NCI-H1417 treated with DMSO at 0.1 percent for 48 hours (cell line): ENCODE measurements at places on chromosomes 3 and 15.
A peak's percentile ranks its signal among the peaks of the same experiment; 100 is the strongest.

DNA sequence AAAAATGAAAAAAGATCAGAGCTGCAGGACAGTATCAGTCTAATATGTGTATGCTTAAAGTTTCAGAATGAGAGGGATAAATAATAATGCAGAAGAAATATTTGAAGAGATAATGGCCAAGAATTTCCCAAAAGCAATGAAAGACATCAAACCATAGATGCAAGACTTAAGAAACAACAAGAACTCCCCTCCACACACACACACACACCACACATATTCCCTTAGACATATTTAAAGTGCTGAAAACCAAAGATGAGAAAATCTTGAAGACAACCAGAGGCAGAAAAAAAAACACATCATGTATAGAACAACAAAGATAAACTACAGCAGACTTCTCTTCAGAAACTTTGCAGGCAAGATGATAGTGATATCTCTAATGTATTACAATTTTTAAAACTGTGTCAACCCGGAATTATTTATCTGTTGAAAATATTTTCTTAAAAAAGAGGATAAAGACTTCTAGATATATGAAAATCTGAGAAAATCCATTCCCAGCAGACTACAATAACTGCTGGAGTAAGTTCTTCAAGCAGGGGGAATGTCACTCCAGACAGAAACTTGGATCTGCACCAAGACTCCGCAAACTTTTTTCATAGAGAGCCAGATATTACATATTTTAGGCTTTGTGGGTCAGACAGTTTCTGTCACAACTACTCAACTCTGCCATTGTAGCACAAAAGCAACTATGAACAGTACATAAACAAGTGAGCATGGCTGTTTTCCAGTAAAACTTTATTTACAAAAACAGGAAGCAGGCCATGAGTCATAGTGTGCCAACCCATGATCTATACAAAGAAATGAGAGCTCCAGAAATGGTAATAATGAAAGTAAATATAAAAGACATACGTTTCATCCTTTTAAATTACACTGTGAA, 223.4 kb upstream of the CGNL1 start:
- no peak for DNase-seq

- DNase-seq = no peak
These were observed 37.8 kb downstream of the LMCD1 start for GRCh38 chr3:8539419-8539818.

- no peak for DNase-seq
These were observed 1.6 kb downstream of the C2CD4B start for GRCh38 chr15:62163397-62164013.

- peak; percentile 96 for DNase-seq
These were observed 660.8 kb downstream of the MECOM start for GRCh38 chr3:169002689-169003088.

DNA sequence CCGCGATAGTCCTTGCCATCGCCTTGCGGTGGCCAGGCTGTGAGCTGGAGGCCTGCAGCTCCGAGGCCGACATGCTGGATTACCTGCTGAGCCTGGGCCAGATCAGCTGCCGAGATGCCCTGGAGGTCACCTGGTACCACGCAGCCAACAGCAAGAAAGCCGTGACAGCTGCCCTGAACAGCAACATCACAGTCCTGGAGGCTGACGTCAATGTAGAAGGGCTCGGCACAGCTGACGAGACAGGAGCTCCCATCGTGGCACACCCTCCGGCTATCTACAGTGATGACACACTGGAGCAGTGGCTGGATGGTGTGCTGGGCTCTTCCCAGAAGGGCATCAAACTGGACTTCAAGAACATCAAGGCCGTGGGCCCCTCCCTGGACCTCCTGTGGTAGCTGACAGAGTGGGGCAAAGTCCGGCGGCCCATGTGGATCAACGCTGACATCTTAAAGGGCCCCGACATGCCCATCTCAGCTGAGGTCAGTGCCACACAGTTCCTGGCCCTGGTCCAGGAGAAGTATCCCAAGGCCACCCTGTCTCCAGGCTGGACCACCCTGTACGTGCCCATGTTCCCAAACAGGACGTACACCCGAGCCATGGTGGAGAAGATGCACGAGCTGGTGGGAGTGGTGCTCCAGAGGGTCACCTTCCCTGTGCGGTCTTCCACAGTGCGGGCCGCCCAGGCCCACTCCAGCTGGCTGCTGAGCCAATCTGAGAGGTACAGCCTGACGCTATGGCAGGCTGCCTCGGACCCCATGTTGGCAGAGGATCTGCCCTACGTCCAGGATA, 70.2 kb downstream of the FAM43A start:
- no peak for DNase-seq

GRCh38 chr3:194364652-194365434, 4.7 kb downstream of the LRRC15 start:
- peak; percentile 92 for DNase-seq

DNA sequence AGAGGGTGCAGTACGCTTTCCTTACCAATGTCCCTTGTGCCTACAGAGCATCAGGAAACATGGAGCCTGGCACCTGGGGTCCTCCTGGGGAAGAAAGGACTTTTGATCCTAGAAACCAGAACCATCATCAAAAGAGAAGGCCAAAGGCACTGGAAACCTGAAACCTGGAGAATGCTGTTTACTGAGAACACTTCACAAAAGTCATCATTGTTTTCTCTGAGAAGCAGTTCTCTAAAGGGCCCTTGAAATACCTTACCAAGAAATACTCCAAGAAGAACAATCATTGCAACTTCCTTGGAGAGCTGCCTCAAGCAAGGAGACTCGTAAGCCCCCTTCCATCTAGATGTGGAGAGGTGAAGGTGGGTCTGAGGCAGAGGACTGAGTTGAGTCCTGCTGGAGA, 66.0 kb downstream of the TLE3 start:
- DNase-seq = no peak

DNA sequence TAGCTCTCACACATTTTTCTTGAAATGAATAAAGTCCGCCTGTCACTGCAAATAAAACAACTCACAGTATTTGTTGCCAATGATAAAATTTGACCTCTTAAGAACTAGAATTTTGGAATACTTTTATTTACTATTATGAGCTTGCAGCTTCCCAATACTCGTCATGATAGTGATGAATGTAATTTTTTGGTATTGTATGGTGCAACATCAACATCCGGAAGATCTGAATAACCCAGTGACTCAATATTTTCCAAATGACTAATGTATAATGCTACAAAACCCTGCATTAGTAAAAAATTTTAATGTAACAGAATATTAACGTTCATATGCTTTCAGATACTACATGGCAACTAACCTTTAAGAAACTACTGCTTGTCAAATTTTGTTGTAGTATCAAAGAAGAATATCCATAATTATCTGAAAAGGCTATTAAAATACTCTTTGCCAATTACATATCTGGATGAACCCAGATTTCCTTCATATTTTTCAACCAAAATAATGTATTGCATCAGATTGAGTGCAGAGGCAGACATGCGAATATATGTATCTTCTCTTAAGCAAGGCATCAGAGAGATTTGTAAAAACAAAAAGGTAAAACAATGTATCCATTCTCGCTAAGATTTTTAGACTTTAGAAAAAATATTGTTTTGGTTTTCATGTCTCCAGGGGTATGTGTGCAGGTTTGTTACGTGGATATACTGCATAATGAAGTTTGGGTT, 95.3 kb downstream of the IGF2BP2 start:
- no peak for DNase-seq

DNA sequence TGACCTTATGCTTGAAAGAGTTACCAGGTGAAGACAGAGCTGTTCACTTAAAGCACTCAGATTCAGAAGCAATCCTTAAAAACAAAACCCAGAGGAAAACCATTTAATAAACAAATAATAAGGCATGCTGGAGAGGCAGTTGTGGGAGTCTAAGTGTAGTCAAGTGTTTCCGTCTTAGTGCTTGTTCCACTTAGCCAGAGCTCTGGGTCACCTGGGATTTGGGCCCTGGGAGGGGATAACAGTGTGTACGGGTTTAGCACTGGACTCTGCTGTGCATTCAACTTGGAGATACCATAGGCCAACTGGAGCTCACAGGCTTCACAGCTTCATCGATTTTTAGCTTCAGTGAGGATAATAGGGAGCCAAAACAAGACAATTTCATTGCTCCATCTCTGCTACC, 444.6 kb downstream of the CNTN4 start:
- no peak for DNase-seq

- no peak for DNase-seq
These were observed at the start of gene FES for GRCh38 chr15:90883976-90884718. Gene FES (plus strand): TSS chr15:90884504. CDS start chr15:90885046, 542 bp downstream.
